ENCODE measurements at places on chromosomes 4 and X. TPM values are rescaled to one million over a fixed set of nuclear protein-coding genes. Genes with fewer than 3 reads are reported as not detected.

DNA sequence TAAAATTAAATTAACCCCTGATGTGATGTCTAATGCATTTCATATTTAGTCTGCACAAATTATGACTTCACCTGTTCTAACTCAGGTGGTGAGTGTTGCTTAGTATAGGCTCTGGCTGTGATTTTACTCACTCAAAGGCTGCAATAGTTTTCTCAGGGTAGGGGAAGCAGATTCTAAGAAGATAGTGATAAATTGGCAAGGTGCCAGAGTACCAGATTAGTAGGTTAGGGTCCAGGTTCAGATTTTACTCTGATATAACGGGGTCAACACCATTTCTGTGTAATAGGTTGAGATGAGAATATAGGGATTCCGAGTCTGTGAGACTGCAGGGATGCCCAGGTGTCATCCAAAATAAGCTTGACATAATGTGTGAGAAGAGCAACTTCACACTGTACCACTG, 1049.6 kb downstream of the STIM2 start:
- DNase-seq, result no peak

Gene CSN1S1
- not detected for total RNA-seq

Gene ABLIM2
- 2.3 TPM for total RNA-seq

DNA sequence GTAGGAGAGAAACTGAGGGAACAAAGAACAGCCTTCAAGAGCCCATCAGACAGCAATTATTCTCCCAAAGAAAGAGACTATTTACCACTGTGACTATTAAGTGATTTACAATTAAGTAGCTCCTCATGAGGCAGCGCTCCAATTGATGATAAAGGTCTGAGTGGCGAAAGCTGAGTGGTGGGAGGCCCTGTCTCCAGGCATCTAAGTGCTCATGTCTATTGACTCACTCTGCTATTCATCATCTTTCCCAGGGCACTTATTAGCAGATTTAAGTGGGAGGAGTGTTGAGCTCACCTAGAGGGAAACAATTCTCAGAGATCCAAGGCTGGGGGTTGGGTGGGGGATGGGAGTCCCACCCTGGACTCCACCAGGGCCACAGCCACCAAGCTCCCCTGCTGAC, 23.3 kb downstream of the AMER1 start:
- no peak for DNase-seq

Gene USP17L5
- not detected for total RNA-seq

DNA sequence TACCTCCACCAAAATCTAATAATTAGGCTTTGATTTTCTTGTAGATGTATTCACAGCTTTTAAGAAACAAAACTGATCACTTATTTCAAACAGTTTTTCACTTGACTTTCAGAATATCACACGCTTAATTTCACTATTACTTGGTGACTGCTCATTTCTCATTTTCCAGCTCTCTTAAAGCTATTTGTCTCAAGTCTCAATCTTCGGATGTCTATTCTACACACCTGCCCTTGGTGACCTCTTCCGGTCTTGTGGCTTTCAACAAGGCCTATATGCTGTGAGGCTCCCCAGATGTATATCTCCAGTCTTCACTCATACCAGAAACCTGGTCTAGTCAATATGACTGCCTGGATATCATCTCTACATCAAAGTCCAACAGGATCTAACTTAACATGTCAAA, 34.9 kb upstream of the ANXA10 start:
- DNase-seq, result no peak

- no peak for DNase-seq
Observed at GRCh38 chr4:54197926-54198325, 31.2 kb upstream of the PDGFRA start.

GRCh38 chr4:117474987-117475386, 389.6 kb upstream of the TRAM1L1 start:
- no peak for DNase-seq

GRCh38 chrX:49956313-49956712, 33.9 kb downstream of the CLCN5 start:
- no peak for DNase-seq

Gene DCAF12L1
- total RNA-seq, result not detected

- DNase-seq, result no peak
Observed at GRCh38 chr4:120156120-120156718, 89.6 kb upstream of the MAD2L1 start.

Gene ADAM29
- total RNA-seq, result not detected

DNA sequence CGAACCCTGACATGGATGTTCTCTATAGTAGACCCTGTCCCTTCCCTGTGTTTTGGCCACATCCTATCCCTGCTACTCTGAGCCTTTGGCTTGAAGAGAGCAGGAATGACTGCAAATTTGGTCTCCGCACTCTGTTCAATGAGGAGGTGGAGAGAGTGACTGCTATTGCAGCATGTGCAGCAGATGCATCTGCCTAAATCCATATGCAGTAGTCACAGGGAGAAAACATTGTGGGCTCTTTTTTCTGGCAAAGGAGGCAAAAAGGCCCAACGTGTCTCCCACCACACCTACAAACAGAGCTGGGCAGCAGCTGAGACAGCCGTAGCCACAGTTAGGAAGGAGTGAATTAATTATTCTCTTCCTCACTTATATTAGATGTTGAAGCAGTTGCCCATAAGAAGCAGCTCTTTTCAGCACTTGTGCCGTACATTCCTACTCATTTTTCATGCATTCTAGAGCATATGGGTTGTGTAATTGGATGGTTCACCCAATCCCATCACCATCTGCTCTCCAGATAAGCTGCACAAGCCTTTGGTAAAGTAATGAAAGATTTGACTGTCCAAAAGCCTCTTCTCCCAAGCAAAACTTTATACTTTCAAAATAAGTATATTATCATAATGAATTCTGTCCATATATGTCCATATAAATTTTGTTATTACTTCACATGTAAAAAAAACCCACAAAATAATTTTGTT, 147.9 kb upstream of the FAM47A start:
- DNase-seq, result no peak

GRCh38 chr4:26788341-26788733, 72.3 kb upstream of the STIM2 start:
- DNase-seq, result no peak

- DNase-seq, result no peak
Observed at GRCh38 chr4:110020139-110020538, 107.5 kb downstream of the EGF start.

DNA sequence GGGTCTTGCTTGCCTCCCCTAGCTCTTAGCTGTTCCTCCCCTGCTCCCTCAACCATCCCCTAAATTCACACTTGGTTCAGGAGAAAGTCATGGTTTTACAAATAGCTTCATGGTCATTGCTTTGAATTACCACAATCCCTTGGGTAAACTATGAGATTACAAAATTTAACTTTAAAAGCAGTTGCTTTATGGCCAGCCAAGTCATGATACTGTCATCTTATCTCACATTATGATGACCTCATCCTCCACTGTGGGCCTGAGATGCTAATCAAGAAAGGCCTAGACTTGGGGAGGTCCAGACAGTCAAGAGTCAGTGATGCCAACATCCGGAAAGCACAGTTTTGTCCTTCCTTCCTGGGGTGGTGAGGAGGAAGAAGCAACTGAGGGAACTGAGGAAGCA, 10.5 kb upstream of the FGF16 start:
- no peak for DNase-seq

- no peak for DNase-seq
Observed at GRCh38 chrX:107845625-107846024, 20.0 kb downstream of the MID2 start.

- DNase-seq, result no peak
Observed at GRCh38 chrX:65925592-65925991, 114.3 kb downstream of the VSIG4 start.

GRCh38 chrX:95718746-95719145, 965.9 kb upstream of the DIAPH2 start:
- DNase-seq, result no peak

GRCh38 chr4:86338989-86339388, 20.9 kb downstream of the MAPK10 start:
- DNase-seq, result no peak

Gene CLCN3
- total RNA-seq, result 19.5 TPM

DNA sequence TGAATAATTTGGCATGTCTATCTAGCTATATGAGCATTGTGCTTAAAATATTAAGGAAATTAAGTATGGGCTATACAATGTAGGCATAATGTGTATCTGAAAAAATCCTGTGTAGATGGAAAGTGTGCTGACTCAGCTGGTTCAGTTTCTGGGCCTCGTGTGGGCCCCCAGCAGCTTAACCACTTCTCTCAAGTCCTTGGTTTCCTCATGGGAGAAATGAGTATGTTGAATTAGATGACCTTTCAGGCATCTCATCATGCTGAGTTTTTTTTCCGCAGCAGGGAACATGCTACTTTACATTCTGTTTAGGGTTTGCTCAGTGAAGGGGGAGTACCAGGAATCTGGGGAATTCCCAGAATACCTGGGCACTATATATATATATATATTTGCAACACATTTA, 30.5 kb downstream of the RHOH start:
- no peak for DNase-seq

DNA sequence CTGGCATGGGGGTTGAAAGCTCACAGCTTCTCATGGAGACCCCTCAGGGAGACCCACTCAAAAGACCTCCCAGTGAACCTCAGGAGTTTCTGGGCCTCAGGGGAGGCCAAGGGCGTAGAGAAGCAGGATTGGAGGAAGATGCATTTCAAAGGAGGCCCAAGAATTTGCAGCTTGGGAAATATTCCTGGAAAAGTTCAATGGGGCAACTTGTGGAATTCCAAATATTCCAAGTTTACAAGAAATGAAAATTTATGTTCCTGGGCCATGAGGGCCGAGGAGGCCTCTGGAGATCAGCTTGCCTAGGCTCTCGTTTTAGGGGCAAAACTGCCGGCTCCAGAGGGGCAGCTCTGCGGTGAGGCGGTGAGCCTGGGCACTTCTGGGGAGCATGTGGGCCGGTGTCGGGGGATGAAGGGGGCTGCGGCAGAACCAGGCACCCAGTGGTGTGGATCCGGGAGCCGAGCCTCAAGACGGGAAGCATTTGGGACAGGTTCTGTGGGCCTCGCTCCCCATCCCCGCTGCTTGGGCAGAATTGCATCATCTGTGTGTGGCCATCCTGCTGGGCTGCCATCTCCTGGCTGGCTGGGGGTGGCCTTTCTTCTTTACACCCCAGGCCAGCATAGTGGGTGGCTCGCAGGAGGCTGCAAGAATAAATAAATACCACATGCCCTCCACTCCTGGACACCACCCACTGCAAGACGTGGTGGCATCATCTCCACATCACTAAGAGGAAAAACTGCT, 54.6 kb upstream of the GPR78 start:
- DNase-seq, result no peak

Gene UXT
- 51.5 TPM for total RNA-seq

- no peak for DNase-seq
Observed at GRCh38 chr4:15891312-15891711, 47.2 kb downstream of the FGFBP1 start.

GRCh38 chr4:71860643-71861042, 76.8 kb upstream of the GC start:
- DNase-seq, result no peak

Gene HSFX4
- not detected for total RNA-seq

GRCh38 chr4:172348426-172348825, 535.2 kb downstream of the GALNTL6 start:
- DNase-seq, result no peak

DNA sequence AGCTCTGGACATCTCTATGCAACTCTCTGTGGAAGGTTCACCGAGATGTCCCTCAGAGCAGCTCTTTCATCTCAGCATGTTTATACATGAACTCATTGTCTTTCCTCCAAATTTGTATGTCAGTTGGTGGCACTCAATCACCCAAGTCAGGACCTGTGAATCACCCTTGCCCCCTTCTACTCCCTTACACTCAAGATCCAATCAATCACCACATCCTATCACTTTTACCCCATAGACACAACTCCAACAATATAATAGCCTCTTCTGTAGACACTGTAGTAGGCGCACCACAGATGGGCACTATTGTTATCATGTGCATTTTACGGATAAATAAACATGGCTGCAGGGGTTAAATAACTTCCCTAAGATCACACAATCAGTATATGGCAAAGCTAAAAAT, 41.3 kb upstream of the IRF2 start:
- no peak for DNase-seq

- DNase-seq, result no peak
Observed at GRCh38 chr4:142858446-142858845, 12.3 kb upstream of the INPP4B start.

GRCh38 chr4:185100423-185100822, 42.6 kb upstream of the SLC25A4 start:
- DNase-seq, result no peak

Gene SMIM10
- 0.86 TPM for total RNA-seq

- DNase-seq, result no peak
Observed at GRCh38 chr4:109251396-109251795, 51.1 kb downstream of the COL25A1 start.

DNA sequence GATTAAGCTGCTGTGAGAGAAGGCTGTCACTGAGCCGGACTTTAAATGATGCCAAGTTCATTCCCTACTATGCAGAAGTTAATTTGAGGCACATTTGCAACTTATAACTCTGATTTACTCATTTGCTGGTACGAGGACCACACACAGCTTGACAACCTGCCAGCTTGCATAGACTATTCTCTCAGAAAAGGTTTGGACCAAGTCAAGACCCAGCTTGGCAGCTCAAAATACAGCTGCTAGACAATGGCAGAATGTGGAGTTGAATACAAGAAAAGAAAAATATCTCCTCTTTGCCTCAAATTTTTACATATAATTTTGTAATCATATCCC, 338.9 kb downstream of the DHX15 start:
- DNase-seq, result no peak

GRCh38 chrX:72057331-72057730, 74.4 kb downstream of the RTL5 start:
- no peak for DNase-seq

GRCh38 chr4:174707902-174708301, 121.1 kb downstream of the GLRA3 start:
- DNase-seq, result no peak

DNA sequence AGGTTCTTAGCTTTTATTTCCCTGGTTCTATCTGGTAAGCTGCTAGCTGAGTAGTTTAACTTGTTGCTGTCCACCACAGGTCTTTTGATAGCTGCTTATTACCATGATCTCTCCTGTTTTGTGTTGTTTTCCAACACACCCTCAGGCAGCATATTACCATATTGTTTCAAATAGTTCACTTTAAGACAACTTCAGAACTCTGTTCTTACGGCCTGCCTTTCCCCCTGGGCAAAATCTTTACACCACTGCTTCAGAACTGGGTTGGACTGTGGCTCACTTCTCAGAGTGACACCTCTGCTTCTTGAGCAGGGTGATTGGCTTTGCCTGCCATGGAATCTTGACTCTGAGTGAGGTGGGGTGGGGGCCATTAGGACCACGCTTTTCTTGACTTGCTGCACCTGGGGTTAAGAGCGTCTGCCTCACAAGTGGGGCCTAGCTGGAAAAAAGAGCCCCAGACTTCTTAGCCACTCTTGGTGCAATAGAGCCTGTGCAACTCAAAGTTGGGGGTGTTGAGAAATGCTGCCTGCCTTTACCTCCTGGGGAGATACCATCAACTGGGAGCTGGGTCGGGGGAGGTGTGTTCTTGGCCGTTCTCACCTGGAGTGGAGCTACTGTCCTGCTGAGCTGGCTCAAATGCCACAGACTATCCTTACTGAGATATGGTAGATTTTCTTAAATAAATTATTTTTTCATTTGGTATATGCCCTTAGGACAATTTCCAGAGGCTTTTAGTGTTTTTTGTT, 23.4 kb downstream of the USP9X start:
- DNase-seq, result no peak
